ENCODE measurements at places on chromosomes 5 and 9. TPM values are rescaled to one million over a fixed set of nuclear protein-coding genes. Genes with fewer than 3 reads are reported as not detected.

Gene HRH2
- 3.2 TPM for total RNA-seq

Gene DBH
- total RNA-seq = not detected

Gene RICTOR
- 42.7 TPM for total RNA-seq

Gene ANKRD33B
- 18.9 TPM for total RNA-seq

Gene FCN1
- total RNA-seq = not detected

Gene TBC1D2
- 4.2 TPM for total RNA-seq

GRCh38 chr5:77016962-77017361 is 13.2 kb upstream of the AGGF1 start:
- no peak for DNase-seq
- peaks cover 16% of the 10 kb centered on the region for H3K27me3 ChIP-seq
- H3K27ac ChIP-seq = no peak overlapping the region
- no peaks in the 10 kb centered on the region for H3K4me1 ChIP-seq

GRCh38 chr5:73104326-73104725 is 16.0 kb upstream of the TMEM171 start:
- H3K27me3 ChIP-seq = peaks cover 5% of the 10 kb centered on the region
- no peak for DNase-seq
- no peaks in the 10 kb centered on the region for H3K4me1 ChIP-seq

DNA sequence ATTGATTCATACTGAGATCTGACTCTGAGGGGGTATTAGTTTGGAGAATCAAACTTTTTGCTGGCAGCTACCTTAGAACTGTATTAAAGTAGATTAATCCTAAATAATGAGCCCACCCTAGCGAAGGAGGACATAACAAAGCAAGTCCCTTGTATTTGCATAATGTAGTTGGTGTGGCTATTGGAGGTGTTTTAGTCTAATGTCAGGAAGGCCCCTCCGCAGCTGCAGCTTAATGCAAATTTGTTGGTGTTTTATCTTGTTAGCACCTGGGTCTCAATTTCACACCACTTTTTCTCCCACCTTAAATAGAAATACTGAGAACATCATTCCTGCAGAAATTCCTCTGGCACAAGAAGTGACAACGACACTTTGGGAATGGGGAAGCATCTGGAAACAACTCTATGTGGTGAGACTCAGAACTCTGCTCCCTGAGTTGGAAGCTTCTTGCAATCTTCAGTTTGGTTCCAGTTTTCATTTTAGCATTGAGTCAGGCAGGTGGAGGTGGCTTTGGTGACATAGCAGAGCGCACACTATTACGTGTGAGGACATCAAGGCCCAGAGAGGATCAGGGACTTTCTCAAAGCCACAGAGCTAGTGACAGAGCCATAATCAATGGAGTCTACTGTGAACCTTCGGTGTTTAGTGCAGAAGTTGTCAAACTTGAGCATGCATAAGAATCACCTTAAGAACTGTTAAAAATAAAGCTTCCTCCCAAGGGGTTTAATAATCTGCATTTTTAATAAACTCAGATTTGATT is 33.9 kb downstream of the DOCK2 start:
- H3K27ac ChIP-seq = peak overlapping the region; percentile 7
- H3K4me1 ChIP-seq = peaks cover 47% of the 10 kb centered on the region
- peaks cover 8% of the 10 kb centered on the region for H3K36me3 ChIP-seq
- DNase-seq = no peak
- H3K4me3 ChIP-seq = no peak overlapping the region

GRCh38 chr5:83474161-83474796 is 2.7 kb downstream of the VCAN start:
- peaks cover 9% of the 10 kb centered on the region for H3K36me3 ChIP-seq
- peak overlapping the region; percentile 89 for H3K4me3 ChIP-seq
- peaks cover 48% of the 10 kb centered on the region for H3K27me3 ChIP-seq

DNA sequence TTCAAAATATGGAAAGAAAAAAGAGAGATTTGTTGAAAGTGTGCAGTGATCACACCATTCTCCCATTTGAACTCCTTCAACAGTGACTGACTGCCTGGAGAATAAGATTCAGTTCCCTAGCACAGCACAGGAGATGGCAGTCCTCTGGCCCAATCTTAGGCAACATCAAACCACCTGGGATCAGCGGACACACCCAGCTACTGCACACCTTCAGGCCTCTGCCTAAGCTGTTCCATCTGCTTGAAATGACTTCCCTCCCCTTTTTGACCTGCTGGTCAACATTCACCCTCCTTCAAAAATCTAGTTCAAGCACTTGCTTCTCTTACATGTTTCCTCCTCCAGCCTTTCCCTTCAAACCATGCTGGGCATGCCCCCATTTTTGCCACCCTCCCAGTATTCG is 4.5 kb downstream of the MAPK9 start:
- H3K36me3 ChIP-seq = peaks cover 16% of the 10 kb centered on the region
- no peak overlapping the region for H3K4me3 ChIP-seq
- no peak overlapping the region for H3K27ac ChIP-seq
- DNase-seq = no peak

- no peak for DNase-seq
- no peak overlapping the region for H3K4me3 ChIP-seq
- H3K27ac ChIP-seq = no peak overlapping the region
- no peaks in the 10 kb centered on the region for H3K36me3 ChIP-seq
- H3K4me1 ChIP-seq = peaks cover 16% of the 10 kb centered on the region
Observed at GRCh38 chr5:99005506-99005905, 76.7 kb upstream of the CHD1 start.

- H3K27ac ChIP-seq = no peak overlapping the region
- H3K4me1 ChIP-seq = peaks cover 16% of the 10 kb centered on the region
- no peak for DNase-seq
- peaks cover under 1% of the 10 kb centered on the region for H3K36me3 ChIP-seq
Observed at GRCh38 chr5:142132916-142133315, 24.3 kb downstream of the NDFIP1 start.

GRCh38 chr5:58825899-58826298 is 243.0 kb downstream of the RAB3C start:
- no peak for DNase-seq
- peaks cover 17% of the 10 kb centered on the region for H3K27me3 ChIP-seq
- no peaks in the 10 kb centered on the region for H3K36me3 ChIP-seq
- no peaks in the 10 kb centered on the region for H3K4me1 ChIP-seq
- H3K27ac ChIP-seq = no peak overlapping the region

GRCh38 chr5:151021746-151022145 is 1.4 kb downstream of the GPX3 start:
- H3K4me1 ChIP-seq = peaks cover 21% of the 10 kb centered on the region
- no peak overlapping the region for H3K27ac ChIP-seq
- DNase-seq = no peak
- no peaks in the 10 kb centered on the region for H3K27me3 ChIP-seq
- no peaks in the 10 kb centered on the region for H3K36me3 ChIP-seq

DNA sequence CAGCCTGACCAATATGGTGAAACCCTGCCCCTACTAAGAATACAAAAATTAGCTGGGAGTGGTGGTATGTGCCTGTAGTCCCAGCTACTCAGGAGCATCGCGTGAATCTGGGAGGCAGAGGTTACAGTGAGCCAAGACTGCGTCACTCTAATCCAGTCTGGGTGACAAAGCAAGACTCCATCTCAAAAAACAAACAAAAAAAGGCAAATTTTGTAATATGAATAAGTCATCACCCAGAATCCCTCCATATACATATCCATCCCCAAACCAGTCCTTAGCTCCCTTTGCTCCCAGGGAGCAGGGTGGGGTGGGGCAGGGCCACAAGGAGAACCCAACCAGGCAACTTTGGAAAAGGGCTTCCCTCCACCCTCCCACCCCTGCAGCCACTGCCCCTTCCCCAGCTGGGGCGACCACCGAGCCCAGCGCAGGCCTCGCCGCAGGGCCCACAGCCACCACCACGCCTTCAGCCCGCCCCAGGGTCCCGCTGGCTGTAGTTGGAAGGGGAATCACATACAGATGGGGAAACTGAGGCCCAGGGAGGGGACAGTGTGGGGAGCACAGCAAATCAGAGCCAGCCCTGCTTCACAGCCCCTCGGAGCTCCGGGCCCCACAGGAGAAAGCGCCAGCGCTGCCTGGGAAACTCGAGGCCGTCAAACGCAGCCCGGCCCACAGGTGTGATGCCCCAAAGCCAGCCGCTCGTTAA is 7.8 kb downstream of the NOTCH1 start:
- H3K4me1 ChIP-seq = peaks cover 46% of the 10 kb centered on the region
- no peak for DNase-seq
- peak overlapping the region; percentile 93 for H3K4me3 ChIP-seq
- peak overlapping the region; percentile 98 for H3K27ac ChIP-seq
- no peaks in the 10 kb centered on the region for H3K36me3 ChIP-seq

- no peak overlapping the region for H3K27ac ChIP-seq
- no peak for DNase-seq
- H3K4me1 ChIP-seq = no peaks in the 10 kb centered on the region
- H3K4me3 ChIP-seq = no peak overlapping the region
- H3K36me3 ChIP-seq = no peaks in the 10 kb centered on the region
Observed at GRCh38 chr5:91114658-91115057, 268.5 kb downstream of the ARRDC3 start.

Data from natural killer cell treated with Interleukin-12 subunit alpha and Interleukin-12 subunit beta and Interleukin-15 and Interleukin-18, amount 100 ng/mL, for 72 hours (primary cell).